ENCODE measurements at places on chromosomes 11 and 22. TPM values are rescaled to one million over a fixed set of nuclear protein-coding genes. Genes with fewer than 3 reads are reported as not detected.
A peak's percentile ranks its signal among the peaks of the same experiment; 100 is the strongest.

SLN gene
- polyA plus RNA-seq, result 0.42 TPM

TTLL1 gene
- polyA plus RNA-seq, result 16.4 TPM

LRRC10B gene
- polyA plus RNA-seq, result 1.4 TPM

RPS25 gene
- 957 TPM for polyA plus RNA-seq

DBX1 gene
- not detected for polyA plus RNA-seq

XKR3 gene
- not detected for polyA plus RNA-seq

APOA1 gene
- polyA plus RNA-seq, result 171 TPM

ADM gene
- polyA plus RNA-seq, result 7.8 TPM

LPXN gene
- 6.5 TPM for polyA plus RNA-seq

GPHA2 gene
- polyA plus RNA-seq, result 3.1 TPM

FXYD2 gene
- 491 TPM for polyA plus RNA-seq

TRIM22 gene
- 6.8 TPM for polyA plus RNA-seq

DNA sequence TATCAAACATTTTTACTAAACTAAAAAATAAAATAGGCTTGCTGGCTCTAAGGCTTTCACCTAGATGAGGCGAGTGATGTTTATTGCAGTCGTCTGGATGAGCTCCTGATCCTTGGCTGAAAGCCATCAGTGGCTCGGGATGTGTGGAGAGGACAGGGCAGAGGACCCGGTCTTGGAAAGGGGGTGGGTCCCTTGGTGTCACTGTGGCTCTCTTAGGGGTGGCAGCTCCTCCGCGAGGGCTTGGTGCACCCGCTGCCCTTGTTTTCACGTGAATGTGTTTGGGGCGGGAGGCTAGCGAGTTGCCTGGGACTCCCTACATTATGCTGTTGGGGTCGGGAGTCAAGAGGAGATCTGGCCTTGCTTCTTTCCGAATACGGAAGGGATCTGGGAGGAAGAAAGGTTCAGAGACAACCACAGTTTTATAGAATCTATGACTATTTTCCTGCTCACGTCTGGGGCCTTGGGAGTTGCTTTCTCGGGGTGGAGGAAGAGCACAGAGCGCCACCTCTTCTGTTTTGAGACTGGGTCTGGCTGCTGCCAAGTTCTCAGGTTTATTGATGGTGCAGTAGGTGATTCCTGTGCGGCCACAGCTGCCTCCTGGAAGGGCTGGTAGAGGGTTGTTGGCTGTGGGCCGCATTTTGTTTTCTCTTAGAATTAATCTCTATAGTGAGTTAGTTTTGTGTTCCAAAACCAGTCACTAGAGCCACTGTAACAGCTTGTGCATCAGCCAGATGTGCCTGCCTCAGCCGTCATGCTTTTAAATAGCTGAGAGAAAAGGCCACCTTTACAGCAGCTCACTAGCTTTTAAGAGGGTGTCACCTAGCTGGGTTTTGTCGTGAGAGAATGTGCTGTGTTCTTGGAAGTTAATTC, 12.8 kb downstream of the TBC1D22A start:
- no peak for DNase-seq

DNA sequence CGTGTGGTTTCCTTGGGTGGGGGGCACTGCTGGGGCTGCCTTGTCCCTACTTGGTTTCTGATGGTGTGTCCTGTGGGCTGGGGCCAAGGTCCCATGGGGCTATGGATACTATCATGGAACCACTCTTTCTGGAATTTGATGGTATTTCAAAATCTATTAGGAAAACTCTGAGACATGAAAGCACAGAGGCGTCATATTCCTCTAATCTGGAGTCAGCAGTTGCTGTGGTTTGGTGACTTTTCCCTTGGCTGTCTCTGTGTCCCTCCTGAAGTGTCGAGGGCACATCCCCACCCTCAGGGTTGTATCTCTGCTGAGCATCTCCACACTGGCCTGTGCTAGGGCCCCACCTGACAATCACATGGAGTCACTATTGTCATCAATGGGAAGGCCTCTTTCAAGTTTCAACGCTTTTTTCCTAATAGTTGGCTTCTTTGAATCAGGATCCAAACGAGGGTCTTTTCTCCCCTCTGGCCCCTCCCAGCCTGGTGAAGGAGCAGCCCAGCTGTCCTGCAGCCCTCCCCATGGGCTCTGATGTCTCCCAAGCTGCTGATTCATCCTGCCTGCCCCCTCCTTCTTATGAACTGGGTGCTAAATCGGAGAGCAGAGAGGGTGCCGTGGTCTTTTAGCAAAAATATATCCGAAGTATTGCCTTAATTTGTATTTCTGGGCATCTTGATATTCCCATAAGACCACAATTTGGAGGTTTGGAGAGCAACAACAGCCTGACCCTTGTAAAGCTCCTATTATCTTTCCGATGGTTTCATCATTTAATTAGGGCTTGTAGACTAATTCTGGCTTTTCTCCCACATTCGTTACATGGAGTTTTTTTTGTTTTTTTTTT, 38.5 kb downstream of the MED15 start:
- no peak for DNase-seq

GRCh38 chr11:61507962-61508861, at the start of gene LRRC10B:
Gene LRRC10B, plus strand, starts transcription at chr11:61508749. Its CDS starts 250 bp downstream, at chr11:61508999.
- DNase-seq, result no peak

- no peak for DNase-seq
These were observed 11.9 kb downstream of the TMEM41B start for GRCh38 chr11:9302448-9302847.

GRCh38 chr22:29768052-29768693, 1.0 kb downstream of the UQCR10 start:
- no peak for DNase-seq

- DNase-seq, result no peak
These were observed 22.0 kb upstream of the MYRF start for GRCh38 chr11:61730240-61730994.

DNA sequence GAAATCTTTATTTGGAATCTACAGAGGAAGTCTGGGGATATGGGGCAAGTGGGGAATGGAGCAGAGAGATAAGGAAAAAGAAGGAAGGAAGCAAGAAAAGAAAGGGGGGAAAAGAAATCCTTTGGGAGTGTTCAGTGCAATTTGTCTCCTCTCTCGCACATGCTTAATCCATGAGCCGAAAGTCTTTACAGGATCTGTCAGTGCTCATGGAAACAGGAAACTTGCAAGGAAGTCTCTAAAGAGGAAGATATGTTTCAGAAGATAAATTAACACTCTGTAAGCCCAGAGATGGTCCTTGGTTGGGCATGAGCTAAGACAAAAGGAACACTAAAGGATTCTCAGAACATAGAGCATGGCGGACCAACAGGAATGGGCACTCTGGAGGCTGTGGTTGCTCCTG, 47.9 kb upstream of the FLI1 start:
- DNase-seq, result no peak

GRCh38 chr22:38862375-38863329, 9.4 kb downstream of the CBX6 start:
- DNase-seq, result no peak

DNA sequence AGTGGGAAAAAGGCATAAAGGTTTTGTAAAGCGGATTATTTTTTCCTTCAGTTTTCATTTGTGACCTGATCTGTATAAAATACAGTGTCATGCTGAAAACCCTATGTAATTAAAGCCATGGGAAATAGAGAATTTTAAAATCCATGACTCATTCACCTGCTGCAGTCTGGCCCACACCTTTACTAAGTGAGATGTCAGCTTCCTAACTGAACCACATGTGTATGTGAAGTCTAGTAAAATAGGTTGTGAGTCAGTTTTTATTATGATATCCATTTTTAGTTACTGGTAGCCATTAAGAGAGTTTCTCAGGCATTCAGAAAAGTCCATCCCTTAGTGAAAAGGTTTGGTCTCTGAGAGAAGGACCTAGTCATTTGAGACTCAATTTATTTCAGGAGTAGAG, 60.9 kb downstream of the TRIM44 start:
- DNase-seq, result no peak

DNA sequence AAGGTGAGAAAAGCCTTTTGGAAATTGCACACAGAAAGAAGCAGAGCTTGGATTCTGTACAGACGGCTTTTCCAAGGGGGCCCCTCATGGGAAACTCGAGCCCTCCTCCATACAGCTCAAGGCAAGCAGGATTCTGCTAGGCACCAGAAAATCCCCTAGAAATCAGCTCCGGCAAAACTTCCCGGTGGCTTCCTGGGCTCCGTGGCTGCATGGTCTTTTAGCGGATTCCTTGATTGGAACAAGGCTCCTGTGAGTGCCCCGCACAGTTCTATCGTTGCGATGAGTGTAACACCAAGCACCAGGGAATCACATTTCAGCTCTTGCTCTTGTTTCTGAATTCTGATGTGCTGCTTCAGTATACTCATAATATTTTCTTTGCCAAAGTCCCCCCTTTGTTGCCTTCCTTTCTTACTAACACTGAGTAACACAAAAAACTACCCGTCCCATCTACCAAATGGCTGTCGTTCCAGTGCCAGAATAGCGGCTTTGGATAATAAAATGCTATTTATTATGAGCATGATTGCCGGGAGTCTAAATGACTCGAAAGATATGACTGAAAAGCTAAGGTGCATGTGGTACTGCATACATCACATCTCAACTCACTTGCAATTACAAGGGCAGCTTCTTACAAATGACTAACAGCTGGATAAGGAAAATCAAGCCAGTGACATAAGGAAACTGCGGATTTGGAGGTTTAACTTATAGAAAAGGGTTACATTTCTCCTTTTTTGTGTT, 494.1 kb downstream of the DLG2 start:
- peak; percentile 20 for DNase-seq

DNA sequence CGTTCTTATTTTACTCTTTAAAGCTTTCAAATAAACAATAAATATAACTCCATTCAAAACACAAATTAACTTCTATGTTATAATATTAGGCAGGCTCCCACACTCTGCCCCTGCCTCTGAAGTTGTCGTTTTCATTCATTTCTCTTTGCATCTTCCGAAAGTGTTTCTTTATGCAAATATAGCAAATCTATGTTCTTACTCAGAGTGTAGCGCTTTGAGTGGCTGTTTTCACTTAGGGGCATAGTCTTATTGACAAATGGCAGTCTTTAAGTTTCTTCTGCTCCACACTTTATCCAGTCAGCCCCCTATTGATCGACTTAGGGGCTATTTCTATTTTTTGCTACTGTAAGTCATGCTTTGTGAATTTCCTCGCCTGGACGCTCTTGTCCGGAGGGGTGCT, 45.3 kb upstream of the RTL6 start:
- no peak for DNase-seq

DNA sequence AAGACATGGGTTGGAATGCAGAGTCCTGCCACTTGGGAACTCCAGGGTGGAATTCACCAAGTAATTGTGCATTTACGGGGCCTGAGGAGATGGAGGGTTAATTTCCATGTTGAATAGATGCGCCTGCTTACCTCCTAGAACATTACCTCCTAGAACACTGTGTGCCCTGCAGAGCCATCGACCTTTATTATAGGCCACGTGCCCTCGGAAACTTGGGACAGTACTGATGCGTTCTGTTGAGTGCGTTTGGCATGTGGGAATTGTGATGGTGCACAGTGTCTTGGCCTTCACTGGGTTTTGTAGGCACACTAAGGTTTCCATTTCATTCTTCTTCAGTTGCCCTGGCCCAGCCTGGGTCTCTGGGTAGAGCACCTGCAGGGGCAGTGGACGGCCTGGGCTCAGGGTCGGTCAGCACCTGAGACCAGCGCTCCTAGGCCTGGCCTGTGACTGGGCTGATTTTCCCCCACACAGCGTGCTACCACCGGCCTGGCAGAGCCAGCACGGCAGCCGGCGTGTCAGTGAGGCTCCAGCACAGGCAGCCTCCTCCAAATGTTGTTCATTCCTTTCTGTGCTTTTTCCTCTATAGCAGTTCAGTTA, 12.7 kb downstream of the TRMU start:
- DNase-seq, result no peak

DNA sequence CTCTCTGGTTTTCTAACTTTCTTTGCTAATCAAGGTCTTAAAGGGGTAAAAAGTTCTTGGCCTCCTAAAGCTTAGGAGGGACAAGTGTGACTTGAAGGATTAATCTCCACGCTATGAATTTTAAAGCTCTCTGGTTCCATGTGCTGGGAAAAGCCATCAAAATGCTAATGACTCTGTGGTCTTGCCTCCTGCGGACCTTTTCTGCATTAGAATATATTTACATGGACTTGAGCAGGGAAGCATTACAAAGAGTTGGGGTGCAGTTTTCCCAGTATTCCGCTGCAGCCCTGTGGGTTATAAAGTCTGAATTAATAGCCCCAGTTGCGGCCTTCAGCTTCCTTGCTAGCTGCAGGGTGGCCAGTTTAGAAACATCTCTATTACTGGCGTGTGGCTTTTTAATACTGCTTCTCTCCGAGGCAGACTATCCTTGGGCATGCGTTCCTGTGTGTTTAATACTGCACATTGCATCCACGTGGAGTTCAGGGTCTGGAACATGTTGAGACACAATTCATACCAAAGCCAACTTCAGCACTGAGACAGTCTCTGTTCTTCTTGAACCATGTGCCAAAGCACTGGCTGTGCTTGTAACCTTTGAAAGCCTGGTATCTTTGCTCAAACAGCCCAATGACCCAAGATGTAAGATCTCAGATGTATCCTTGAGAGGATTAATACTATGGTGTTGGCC, 27.3 kb downstream of the TSPAN18 start:
- DNase-seq, result no peak

DNA sequence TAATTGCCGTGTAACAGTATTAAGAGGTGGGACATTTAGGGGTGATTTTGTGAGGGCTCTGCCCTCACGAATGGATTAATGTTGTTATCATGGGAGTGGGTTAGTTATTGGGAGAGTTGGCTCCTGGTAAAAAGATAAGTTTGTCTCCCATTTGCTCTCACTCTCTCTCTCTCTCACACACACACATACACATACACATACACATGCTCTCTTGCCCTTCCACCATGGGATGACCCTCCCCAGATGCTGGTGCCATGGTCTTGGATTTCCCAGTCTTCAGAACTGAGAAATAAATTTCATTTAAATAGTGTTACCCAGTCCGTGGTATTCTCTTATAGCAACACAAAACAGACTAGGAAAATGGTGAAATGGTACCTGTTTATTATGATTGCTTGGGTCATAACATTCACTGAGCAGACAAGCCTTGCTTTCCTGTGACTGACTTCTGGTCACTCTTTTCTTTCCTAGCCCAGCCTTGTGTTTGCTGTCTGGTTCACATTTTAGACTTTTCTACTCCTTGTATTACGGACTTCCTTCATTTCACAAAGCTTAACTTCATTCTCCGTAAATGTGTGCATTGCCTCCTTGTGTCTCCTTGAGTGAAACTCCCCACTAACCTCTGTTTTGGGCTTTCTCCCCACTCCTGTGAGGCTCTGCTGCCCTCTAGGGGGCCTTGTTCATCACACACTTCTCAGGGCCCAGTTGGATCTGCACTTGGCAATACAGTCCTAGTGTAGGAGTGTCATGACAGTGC, 206.5 kb upstream of the CTSC start:
- peak; percentile 79 for DNase-seq

DNA sequence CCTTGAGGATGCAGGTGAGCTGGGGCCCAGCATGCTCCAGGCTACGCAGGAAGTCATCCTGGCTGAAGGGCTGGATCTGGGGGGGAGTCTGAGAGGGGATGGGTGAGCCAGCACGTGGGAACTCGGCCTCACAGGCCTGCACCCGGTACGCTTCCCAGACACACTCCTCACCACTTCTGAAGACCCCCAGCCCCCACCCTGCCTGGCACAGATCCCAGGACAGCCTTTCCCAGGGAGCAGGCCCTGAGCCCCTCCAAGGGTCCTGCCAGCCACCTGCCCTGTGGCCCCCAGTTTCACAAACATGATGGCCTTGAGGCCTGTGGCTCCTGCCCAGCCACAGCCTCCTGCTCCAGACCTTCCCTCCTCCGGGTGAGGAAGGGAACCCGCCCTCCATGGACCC, 5.6 kb upstream of the PLXNB2 start:
- no peak for DNase-seq

- DNase-seq, result no peak
These were observed 59.4 kb downstream of the BRD1 start for GRCh38 chr22:49768077-49768910.
